Gastroesophageal sphincter (tissue), 4 donors: ENCODE measurements at places on chromosomes 2 and 18.

DNA sequence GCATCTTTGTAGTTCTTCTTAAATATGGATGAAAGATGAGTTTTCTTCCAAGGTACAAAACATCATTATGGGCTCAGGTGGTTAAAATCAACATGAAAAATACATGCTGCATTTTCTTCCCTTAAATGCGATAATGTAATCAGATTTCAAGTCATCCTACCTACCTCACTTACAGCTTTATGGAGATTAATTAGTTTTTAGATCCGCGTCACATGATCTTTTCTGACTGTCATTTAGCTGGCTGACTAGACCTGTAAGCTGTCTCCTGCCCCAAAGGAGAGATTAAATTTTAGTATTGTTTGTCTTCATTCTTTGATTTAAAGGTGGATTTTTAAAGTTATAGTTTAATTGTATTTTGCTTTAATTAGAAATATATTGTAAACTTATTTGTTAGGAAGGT is 678.0 kb upstream of the ZEB2 start:
- ATAC-seq, result no peak

DNA sequence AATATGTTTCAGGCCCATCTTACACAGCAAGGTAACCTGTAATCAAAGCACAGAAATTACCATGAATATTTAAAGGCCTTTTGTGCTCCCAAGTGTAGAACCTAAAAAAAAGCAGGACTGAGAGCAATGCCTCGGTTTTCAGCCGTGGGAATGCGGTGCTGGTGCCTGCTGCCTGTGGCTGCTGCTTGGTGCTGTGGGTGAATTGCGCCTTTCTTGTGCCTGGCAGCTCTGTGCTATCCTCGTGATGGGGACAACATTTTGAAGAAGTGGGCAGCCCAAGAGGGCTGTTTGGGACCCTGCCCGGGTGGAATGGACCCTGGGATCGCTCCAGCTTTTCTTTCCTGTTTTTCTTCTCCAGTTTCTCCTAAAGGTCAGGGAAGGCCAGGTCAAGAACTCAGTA is 91.2 kb downstream of the ASAP2 start:
- no peak for ATAC-seq

DNA sequence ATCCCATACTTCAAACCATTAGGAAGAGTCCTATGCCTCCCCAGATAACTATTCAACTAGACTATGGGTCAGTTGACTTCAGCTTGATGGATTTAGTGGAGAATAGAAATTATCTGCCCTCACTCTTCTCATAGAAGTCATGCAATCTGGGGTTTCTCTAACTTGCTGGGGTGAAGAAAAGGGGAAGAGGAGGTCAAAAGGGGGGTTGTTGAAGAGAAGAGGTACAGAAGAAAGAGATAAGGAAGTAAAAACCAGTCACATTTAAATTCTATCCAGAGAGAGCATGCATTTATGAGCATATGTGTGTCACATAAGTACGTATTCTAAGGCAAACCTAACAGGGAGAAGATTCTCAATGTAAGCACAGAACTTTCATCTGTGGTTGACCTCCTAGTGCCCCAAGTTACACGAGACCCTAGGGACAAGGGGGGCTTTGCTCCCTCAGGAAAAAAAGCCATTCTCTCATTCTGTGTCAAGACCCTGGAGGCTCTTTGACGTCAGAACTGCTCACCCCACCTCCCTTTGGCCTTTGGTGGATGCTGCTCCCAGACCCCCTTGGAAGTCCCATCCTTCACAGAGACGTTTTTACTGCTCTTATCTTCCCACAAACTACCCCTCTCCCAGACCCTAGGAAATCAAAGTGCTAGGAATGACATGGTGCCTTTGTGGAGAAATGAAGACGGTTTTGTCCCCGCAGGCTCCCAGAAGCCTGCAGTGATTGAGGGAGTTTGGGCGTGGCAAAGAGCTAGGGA is 236.8 kb upstream of the TNP1 start:
- no peak for ATAC-seq

GRCh38 chr2:39685126-39685525 is 19.4 kb downstream of the TMEM178A start:
- ATAC-seq, result no peak

DNA sequence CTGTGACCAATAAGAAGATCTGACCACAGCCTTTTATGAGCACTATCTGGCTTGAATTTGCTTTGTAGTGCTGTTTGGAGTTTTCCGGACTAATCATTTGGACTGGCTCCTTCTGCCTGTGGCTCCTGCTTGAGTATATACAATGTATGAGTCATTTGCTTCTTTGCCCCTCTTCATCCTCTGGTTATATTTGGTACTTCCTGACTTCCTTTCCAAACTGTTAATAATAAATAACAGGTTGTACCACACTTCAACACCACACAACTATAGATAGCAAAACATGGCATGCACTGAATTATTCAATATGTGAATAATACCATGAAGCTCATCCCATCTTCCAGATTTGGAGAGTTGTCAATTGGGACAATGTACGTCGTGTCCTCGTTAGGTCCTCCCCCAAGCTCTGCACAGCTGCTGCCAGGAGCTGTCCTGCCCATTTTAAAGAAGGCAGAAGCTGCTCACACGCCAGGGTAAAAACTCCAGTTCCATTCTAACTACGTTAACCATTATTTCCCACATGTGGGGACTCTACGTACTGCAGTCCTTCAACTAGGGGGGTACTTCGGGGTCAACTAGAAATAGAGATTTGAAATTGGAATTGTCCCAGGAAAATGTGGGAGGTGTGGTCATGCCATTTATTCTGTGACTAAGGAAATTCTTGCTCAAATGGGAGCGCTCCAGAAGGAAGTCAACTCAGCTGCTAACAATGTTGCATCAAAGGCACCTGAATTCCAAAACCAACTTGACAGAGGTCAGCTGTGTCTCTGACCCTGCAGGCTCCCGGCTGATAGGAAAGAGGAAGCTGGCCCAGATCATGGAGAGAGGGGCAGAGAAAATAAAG is 38.1 kb downstream of the ST8SIA5 start:
- no peak for ATAC-seq

DNA sequence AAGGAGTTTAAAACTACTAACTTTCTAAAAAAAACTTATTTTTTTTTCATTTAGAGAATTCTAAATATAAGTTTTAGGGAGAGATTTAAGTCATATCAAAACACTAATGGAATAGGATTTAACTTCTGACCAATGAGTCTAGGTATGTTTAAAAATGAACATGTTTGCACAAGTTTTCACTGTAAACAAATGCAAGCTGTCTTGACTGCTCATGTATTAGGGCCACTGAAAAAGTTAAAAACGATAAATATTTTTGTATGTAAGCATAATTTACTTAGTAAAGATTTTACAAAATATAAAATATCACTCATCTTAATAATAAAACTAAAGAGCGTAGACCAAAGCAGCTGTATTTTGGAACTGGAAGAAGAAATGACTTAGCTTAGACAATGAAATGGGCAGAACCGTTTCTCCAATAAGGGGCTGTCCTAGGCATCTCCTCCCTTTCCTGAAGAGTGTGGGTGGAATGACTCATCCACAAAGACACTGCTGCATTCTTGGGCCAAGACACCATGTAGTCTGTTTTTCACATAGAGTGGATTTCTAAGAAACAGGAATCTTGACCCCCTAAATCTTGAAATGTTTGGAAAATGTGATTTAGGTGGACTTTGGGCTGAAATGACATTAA is 118.8 kb downstream of the MEP1B start:
- ATAC-seq, result peak; percentile 90

GRCh38 chr2:136863468-136863867 is 98.1 kb downstream of the THSD7B start:
- ATAC-seq, result no peak

DNA sequence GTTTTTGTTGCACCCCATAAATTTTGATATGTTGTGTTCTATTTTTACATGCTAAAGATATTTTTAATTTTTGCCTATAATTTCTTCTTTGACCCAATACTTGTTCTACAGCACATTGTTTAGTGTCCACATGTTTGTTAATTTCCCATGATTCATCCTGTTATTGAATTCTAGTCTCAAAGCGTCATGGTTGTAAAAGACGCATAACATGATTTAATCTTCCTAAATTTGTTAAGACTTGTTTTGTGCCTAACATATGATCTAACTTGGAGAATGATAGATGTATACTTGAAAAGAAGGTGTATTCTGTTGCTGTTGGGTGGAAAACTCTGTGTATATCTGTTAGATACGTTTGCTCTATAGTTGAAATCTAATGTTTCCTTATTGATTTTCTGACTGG is 27.1 kb upstream of the SULT1C3 start:
- ATAC-seq, result no peak

GRCh38 chr2:119939915-119940314 is 73.0 kb upstream of the EPB41L5 start:
- no peak for ATAC-seq

DNA sequence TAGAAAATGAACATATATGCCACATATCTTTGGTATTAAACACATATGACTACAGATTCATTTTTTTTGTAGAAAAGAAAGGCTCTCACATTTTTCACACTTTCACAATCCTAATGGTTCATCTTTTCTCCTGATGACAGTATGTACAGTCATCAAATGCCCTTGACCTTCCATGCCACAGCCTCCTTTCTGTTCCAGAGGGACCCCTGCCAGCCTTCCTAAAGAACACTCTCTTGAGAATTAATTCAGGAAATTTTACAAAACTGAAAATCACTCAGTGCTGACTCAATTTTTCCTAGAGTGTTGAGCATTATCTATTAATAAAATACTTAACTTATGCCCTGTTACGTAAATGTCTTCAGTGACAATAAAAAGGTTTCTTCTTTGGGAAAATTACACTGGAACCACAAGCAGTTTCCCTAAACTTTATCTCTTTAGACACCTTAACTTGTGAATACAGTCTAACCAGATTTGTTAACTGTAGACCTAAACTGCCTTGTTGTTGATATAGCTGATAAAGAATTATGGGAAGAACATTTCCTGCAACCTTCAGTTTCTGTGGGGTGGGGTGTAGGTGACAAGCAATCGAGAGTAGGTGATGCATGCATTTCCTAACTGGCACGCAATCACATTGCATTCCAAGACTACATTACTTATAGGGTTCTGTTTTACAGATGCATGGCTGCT is 15.3 kb upstream of the ACOXL start:
- no peak for ATAC-seq

- ATAC-seq, result no peak
These were observed 244.2 kb upstream of the ACVR2A start for GRCh38 chr2:147600646-147601045.
